ENCODE measurements at places on chromosomes 2 and 18.
A peak's percentile ranks its signal among the peaks of the same experiment; 100 is the strongest.

DNA sequence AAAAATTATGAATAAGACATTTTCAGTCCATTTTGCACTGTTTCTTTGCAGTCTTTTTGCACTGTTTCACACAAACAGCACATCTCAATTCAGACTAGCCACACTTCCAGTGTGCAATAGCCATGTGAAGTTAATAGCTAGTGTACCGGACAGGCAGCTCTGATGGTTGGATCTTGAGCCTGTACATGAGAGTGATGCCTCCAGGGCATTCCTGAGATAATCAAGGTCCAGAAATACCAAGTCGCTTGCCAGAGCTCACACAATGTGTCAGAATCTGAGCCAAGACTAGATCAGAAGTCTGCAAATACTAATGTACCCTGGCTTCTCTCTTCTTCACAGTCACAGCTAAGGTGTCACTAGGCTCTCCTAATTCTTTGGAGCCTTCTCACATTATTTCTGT is 180.2 kb downstream of the OSR1 start:
- DNase-seq = no peak

DNA sequence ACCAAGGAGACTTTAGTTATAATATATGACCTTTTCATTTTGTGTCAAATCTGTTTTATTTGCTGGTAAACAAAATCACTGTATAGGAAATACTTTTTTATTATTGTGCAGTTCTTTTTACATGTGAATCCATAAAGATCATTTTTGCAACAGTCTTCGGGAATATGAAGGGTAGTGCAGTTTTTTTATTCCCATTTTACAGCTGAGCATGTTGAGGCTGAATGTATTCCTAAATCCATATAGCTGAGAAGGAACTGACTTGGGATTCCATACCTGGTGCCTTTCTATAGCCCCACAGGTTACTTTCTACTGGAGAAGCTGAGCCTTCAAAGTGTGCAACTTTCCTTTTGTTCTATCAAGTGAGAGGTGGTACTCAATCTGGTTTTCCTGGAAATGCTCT is 29.6 kb downstream of the RHOB start:
- no peak for DNase-seq

DNA sequence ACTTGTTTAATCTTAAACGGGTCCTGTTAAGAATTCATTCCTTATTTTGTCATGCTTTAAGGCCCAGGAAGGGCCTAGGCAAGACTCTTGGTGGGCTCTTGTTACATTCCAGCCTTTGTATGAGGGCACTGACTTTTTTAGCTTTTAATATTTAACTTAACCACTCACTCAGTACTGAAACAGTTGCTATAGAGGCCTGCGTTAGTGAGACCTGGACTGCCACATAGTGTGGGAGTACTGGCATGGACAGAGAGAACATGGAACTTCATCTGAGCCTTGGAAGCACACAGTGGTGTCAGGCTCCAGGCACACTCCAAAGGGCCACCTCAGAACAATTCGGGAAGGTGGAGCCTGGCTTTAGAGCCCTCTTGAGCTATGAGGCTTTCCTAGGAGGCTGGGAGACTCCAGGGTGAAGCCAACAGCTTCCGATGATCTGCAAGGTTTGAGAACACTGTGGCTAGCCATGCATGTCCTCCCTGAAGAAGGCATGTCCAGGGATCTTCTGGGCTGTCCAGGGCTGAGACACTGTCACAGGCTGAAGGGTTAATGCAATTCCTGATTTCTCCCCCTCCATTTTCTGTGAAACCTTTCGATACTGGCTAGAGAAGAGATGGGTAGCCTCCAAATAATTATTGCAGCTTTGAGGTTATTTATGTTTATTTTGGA is 155.4 kb upstream of the ACAA2 start:
- no peak for DNase-seq

DNA sequence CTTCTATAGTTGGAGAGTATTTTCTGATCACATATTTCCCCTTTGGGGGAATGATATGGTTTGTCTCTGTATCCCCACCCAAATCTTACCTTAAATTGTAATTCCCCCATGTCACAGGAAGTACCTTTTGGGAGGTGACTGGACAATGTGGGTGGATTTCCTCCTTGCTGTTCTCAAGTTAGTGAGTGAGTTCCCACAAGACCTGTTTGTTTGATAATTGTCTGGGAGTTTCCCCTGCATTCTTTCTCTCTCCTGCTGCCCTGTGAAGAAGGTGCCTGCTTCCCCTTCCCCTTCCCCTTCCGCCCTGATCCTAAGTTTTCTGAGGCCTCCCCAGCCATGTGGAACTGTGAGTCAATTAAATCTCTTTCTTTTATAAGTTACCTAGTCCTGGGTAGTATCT is 222.7 kb upstream of the SLC39A10 start:
- no peak for DNase-seq

DNA sequence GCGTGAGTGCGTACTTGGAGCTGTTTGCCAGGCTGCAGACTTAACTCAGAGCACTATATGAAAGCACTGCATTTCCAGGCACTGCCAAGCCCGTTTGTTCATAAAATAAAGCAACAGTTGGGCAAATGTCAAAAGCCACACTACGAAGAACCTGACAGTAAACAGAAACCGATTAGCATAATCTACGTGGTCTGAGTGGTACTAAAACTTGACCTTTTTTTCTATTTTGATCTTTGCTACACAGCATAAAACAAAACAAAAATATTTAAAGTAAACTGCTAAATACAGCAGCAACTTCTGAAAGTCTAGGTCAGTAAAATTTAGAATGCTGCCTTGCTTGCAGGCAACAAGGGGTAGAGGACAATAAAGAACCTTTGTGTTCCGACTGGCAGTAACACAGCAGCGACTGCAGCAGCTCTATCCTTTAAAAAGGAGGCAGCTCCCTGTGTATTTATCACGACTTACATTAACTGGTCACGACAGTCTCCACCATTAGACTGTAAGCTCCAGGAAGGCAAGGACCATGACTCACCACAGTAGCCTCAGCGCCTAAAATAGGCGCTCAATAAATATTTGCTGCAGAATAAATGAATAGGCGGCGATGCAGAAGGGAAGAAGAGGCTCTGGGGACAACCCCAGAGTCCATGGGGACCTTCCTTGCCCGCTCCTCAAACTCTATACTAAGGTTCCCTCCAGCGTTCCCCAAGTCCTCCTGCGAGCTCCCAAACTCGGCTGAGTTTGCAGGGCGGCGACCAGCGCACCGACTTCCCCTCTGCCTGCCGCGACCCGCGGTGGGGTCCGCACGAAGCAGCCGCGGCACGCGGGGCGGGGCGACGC is 902 bp downstream of the SS18 start:
- DNase-seq = no peak

- DNase-seq = no peak
Measured at GRCh38 chr2:157262248-157262647, 4.7 kb downstream of the GALNT5 start.

GRCh38 chr2:215904101-215904500 is 109.2 kb downstream of the MREG start:
- no peak for DNase-seq

DNA sequence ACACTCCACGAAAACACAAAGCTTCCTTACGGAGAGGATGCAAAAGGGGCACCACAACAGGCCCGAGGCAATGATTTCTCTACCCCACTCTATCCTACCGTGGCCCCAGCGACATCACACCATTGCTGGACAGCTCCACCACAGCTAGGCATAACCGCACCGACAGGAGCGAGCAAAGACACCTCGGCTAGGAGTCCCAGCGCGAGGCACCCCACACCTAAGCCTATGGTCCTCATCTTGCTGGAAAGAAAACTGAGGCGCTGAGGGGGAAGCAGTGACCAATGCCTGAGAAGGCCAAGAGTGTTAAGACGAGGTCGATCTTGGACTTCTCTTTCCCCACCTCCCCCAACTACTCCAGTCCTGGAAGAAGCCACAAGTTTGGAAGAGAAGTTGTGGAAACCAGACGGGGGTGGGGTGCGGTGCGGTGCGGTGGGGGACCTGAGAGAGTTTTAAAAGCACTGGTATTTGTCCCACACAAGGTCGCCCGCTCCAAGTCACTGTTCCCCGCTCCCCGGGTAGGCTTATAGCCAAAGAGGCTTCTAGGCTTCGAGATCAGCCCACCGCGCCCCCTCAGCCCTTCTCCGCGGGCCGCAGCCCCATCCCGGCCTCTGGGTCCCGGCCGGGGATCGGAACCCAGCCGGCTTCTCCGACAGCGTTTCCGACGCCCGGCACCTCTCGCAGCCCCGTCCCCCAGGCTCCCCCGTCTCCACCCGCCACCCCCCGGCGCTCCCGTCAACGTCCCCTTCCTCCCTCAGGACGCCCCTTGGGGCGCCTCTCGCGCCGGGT is 766 bp downstream of the PDE6D start:
- no peak for DNase-seq

DNA sequence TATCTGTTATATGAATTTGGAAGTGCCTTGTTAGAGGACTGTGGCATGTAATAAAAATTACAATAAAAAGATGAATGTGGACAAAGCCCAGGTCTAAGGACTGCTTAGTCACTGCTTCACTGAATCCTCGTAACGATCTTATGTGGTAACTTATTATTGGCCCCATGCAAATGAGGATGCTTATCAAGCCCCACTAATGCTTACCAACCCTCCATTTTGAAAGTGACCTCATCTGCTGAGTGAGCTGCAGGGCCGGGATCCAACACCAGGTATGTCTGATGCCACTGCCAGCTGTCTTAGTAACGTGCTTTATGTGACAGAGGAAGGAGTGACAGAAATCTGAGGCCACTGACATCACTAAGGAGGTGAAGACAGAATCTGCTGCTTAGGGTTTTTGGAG is 65.3 kb upstream of the CCDC85A start:
- no peak for DNase-seq

GRCh38 chr2:71925268-71926088 is 222.2 kb downstream of the CYP26B1 start:
- DNase-seq = no peak

DNA sequence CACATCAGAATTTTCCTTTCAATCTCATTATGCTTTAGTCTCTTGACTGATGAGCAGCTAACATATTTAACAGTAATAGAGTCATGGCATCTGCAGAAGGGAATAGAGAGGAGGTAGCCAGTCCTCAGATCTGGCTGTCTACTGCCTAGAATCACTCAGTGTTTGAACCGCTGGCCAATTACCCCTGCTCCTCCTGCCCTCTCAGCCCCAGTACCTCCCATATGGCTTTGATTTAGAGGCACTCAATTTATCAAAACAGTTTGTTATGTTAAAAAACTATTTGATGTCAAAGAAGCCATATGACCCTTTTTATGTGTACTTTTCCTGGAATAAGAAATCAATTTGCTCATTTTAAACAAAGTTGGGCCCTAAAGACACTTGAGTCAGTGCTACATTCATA is 355.2 kb downstream of the CMPK2 start:
- DNase-seq = no peak

GRCh38 chr2:235868224-235868623 is 300.0 kb downstream of the GBX2 start:
- no peak for DNase-seq

DNA sequence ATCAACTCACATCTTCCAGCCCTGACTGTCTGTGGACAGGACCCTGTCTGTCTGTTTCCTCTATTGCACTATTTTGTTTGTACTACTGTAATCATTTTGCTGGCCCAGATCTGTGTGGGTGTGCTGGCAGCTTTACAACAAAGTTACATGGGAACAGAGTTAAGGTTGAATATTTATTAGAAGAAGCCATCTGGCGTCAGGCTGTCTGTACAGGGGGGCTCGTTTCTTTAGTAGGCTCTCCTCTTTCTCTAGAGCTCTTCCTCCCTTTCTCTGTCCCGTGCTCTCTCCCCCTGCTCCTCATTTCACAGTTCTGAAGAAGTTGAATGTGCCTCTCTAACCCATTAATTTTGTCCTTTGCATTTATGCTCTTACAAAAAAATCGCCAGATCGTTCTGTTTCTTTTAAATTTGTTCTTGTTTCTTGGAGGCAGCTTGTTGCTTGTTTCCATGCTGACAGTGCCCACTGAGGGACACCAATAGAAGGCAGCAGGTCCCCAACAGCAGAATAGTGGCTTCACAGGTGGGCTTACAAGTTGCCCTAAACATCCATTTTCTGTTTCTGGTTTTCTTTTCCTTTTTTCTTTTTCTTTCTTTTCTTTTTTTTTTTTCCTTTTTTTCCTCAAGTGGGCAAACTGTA is 315.2 kb upstream of the ZEB2 start:
- peak; percentile 97 for DNase-seq

DNA sequence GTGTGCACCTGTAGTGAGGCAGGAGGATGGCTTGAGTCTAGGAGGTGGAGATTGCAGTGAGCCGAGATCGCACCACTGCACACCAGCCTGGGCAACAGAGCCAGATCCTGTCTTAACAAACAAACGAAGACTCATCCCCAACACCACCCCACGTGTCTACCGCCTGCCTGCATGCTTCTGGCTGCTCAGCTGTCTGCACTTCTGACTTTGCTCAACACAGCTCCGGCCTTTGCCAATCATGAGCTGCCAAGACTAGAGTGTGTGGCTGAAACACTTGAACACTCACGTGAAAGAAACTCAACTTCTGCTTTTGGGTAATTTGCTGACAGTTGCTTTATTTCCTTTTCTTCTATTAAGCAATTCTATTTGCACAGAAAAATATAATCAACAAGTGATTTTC is 32.1 kb upstream of the SP3 start:
- no peak for DNase-seq

- DNase-seq = peak; percentile 63
Measured at GRCh38 chr2:109318150-109318948, 189.3 kb downstream of the SH3RF3 start.

GRCh38 chr2:196555161-196555560 is 84.4 kb upstream of the CCDC150 start:
- DNase-seq = no peak

Data from DMS 273 treated with DMSO at 0.1 percent for 48 hours (cell line).